ENCODE measurements at places on chromosomes 1 and 21. TPM values are rescaled to one million over a fixed set of nuclear protein-coding genes. Genes with fewer than 3 reads are reported as not detected.

CFAP45 gene
- total RNA-seq: not detected

LPAR3 gene
- 0.20 TPM for total RNA-seq

POU2F1 gene
- 9.0 TPM for total RNA-seq

CNTN2 gene
- not detected for total RNA-seq

AMY1B gene
- total RNA-seq: not detected

SYPL2 gene
- 175 TPM for total RNA-seq

NPPA gene
- total RNA-seq: 0.28 TPM

CSMD2 gene
- total RNA-seq: 0.32 TPM
